ENCODE measurements at places on chromosomes 13 and 19.

DNA sequence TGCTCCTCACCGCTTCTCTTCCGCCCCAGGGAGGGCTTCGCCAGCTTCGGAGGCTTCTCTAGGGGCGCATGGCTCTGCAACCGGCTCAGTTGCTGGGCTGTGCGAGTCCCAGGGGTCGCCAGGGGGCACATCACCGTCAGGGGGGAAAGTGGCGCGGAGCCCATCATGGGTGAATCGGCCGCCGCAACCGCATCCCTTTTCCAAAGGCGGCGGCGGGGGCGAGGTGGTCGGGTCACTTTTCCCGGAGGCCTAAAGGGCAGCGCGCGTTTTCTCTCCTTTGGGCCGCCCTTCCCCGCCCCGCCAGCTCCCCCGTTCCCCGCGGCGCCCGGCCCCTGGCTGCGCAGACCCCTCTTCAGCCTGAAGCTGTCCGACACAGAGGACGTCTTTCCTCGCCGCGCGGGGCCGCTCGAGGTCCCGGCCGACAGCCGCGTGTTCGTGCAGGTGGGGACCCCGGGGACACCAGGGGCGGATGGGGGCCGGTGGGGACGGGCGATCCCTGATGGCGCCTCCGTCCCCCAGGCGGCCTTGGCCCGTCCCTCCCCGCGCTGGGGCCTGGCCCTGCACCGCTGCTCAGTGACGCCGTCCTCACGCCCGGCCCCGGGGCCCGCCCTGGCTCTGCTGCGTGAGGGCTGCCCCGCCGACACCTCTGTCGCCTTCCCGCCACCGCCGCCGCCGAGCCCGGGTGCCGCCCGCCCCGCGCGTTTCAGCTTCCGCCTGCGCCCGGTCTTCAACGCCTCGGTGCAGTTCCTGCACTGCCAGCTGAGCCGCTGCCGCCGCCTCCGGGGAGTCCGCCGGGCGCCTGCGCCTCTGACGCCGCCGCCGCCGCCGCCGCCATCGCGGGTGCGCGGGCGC is 1.7 kb downstream of the TGFBR3L start:
- DNase-seq = peak; percentile 39

DNA sequence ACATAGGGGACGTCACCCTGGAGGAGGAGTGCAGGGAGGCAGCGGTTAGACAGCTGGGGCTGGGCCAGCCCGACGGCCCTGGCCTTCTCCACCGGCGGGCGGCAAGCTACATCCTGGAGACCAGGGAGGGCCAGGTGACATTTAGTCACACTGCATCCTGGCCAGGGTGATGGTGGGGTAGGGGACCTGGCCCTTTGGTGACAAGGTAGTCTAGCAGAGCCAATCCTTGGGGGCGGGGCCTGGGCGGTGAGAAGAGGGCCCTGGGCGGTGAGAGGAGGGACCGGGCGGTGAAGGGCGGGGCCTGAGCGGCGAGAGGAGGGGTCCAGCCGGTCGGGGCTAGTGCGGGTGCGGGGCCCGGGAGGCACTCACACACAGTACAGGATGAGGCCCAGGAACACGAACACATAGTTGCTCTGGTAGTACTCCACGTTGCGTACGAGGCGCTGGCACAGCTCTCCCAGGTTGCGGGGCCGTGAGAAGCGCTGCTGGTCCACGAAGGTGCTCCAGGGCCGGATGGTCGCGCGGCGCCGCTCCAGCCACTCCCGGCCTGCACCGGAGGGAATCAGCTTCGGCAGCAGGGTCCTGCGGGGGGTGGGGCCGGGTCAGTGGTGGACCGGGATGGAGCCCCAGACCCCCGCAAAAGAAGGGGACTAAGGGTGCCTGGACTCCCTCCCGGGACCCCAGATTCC is 610 bp downstream of the RABAC1 start:
- peak; percentile 82 for DNase-seq

DNA sequence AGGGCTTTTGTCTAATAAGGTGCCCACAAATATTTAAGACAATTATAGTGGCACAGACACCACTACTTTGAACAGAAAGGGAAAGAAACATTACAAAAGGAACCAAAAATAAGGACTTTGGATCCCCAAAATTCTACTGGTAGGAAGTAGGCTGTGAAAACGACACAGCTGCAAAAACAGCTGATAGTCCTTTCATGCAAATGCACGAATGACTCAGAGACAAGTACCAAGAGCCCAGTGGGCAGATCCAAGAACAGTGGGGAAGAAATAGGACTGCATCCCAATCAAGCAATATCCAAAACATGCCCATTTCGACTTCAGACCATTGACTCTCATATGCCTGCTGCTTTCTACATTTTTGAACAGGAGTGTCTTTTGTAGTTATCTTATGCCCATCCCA is 269.4 kb upstream of the NBEA start:
- DNase-seq = no peak

- DNase-seq = no peak
These were observed 18.3 kb upstream of the ENOX1 start for GRCh38 chr13:43805071-43805468.

- DNase-seq = no peak
These were observed 9.0 kb downstream of the TNFSF14 start for GRCh38 chr19:6660930-6661329.

GRCh38 chr13:37340901-37341670 is 235.6 kb upstream of the CSNK1A1L start:
- no peak for DNase-seq

DNA sequence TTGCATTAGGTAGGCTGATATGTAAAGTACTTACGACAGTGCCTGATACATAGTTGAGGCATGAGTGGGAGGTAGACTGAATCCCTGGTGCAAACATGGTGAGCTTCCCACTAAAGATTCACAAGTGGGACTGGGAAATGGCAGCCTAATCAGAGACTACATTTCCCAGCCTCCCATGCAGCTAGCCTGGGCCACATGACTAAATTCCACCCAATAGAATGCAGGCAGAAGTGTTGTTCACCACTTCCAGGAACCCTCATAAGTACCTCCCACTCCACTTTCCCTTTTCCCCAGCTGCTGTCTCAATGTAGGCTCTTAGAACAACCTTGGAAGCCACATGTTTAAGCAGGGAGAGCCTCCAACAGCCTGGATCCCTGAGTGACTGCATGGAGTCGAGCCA is 104.9 kb downstream of the CACNA1A start:
- no peak for DNase-seq

DNA sequence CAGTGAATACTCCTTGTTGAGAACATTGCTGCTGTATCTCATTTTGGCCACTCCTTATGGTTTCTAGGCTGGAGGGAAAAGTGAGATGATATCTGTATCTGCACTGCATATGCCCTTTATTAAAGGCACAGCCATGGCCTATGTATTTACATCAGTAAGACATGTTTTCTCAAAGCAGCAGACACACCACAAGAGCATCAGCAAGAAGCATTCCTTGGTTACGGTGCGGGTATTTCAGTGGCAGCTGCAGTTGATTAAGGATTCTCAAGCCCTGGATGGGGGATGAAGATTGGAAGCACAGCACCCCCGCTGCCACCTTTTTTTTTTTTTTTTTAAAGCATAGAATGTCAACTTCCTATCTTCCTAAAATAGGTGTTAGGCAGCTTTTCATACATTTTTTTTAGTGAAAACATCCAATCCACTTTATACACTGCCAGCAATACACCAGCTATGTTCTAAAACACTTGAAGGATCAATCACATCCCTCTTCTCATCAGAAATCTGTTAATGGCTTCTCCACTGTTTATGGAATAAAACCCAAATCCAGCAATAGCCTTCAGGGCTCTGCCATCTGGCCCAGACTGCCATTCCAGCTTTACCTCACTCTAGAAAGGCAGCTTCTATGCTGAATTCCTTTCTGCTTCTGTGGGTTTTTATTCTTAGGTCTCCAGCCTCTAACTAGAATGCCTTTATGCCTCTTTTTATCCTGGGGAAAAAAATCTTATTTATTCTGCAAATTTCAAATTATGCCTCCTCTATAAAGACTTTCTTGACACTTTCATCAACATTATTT is 331.0 kb downstream of the DNAJC15 start:
- no peak for DNase-seq

DNA sequence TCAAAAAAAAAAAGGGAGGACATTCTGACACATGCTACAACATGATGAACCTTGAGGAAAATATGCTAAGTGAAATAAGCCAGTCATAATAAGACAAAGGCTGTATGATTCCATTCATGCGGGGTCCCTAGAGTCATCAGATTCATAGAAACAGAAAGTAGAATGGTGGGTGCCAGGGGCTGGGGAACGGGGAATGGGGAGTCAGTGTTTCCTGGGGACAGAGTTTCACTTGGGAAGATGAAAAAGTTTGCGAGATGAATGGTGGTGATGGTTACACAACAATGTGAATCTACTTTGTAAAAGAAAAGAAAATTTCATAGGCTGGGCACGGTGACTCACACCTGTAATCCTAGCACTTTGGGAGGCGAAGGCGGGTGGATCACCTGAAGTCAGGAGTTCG is 6.1 kb upstream of the CLEC4G start:
- no peak for DNase-seq

DNA sequence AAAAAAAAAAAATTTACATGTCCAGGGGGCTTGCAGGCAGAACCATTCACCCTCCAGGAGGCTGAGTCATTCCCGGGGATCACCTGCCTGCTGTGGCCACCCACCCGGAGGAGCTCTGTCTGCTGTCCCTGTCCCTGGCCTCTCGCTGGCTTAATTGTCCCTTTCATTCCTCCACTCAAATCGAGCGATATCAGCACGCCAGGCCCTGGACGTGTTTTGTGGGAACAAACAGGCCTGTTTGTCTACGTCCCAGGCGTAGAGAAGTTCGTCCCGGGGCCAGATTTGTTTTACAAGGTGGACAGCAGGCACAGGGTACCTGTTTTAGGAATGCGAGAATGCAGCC is 21.2 kb downstream of the SULT2B1 start:
- no peak for DNase-seq

DNA sequence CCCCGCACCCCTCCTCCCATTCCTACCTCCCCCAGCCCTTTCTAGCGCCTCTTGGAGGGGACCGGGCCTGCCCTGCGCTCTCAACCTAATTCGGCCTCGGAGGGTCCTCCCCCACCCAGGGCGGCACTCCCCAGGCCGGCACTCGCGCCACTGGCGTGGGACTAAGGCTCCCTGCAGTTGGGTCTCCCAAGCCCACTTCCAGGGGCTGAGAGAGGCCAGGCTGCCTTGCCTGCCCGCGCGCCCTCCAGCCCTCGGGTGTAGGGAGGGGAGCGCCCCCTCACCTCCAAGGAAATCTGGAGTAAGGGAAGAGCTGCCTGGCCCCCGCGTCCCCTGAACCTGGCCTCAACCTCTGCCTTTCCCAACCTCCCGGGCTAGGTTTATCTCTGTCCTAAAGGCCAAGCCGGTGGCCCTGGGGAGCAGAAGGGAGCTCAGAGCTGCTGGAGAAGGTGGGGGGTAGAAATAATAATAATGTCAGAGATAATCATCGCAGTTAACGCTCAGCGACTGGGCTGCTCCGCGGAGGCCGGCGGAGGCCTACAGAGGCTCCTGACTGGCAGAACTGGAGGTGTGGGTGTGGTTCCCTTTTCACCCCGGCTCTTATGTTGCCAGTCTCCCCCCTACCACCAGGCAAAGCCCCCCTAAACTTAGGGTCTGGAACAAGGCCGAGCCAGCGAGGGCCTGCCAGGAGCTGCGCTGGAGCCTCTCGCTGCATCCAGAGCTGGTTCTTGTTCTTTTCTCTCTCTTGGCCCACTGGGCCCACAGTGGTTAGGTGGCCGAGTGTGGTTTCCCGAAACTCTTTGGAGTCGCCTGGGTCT is 9.6 kb downstream of the ZIC2 start:
- no peak for DNase-seq

DNA sequence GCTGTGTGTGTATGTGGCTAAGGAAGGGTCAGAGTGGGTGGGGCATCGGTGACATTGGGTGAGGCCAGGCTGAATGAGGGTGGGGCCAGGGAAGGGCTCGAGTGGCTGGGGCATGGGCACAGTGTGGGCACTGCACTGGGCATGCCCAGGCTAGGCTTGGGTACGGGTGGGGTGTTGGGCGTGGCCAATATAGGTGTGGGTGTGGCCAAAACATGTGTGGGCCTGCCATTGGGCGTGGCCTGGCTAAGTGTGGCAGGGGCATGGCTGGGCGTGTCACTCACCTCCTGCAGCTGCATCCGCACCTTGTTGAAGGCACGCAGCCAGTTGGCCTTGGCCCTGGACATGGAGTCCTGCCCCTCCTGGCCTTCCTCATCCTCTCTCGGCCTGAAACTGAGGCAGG is 33.2 kb downstream of the UNC13A start:
- no peak for DNase-seq

DNA sequence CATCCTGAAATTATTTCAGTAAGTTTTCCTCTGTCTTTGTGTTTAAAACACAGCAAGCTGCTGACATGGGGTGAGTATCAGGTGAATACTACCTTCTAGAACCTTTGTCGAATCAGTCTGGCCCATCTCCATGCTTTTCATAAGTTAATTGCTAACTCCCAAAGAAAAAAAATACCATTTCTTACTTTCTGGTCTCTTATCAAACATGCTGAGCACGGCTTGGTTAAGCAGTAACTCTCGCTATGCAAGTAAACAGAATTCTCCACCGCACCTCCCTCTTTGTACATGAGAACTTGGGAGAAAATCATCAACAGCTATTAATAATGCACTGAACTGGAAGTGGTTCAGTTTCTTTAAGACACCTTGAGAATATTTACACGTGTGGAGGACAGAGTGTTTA is 88.6 kb downstream of the FGF9 start:
- DNase-seq = no peak

GRCh38 chr19:52099497-52100138 is 4.1 kb upstream of the ZNF841 start:
- no peak for DNase-seq

- peak; percentile 72 for DNase-seq
These were observed 27.5 kb upstream of the SHKBP1 start for GRCh38 chr19:40549007-40549708.

GRCh38 chr13:75489502-75490263 is 7.7 kb upstream of the TBC1D4 start:
- DNase-seq = no peak

All from activated CD4-positive, alpha-beta T cell treated with anti-CD3 and anti-CD28 coated beads, Interleukin-2, amount 50 U/mL, for 1 hour (primary cell).